ENCODE measurements at places on chromosomes 12 and 14.

GRCh38 chr12:1696800-1697199 lies 5.9 kb downstream of the ADIPOR2 start:
- no peak for DNase-seq

GRCh38 chr12:50055831-50056638 lies 1.4 kb upstream of the ASIC1 start:
- peak; percentile 40 for DNase-seq

DNA sequence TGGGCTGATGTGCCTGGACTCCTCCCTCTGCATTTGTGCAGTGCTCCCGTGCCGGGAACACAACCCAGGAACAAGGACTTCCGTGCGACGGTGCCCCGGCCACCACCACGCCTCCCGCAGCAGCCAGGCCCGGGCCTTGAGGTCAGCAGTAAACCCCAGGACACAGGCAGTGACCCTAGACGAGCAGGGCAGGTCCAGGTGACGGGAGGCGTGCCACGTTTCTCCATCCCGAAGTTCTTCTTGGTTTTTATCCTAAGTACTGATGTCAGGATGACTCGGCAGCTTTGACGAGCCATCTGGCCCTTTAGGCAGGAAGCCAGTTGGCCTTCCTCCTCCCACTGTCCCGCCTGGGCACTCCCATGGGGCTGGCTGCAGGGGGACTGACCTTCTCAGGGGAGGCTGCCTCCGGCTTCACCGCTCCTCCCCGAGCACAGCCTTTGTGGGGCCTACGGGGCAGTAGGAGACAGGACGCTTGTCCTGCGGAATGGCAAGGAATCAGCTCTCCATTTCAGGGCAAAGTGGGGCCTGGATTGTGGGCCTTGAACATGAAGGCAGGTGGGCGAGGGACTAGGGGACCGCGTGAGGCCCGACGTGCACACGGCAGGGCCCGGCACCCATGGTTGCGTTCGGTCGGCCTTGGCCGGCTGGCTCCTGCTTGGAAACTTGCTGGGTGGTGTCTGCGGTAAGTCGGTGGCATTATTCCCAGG lies 94.1 kb downstream of the FBXL14 start:
- DNase-seq = peak; percentile 37

- no peak for DNase-seq
Observed at GRCh38 chr12:106118-106591, 39.6 kb downstream of the IQSEC3 start.

- no peak for DNase-seq
Observed at GRCh38 chr12:11862798-11863197, 207.9 kb upstream of the BCL2L14 start.

DNA sequence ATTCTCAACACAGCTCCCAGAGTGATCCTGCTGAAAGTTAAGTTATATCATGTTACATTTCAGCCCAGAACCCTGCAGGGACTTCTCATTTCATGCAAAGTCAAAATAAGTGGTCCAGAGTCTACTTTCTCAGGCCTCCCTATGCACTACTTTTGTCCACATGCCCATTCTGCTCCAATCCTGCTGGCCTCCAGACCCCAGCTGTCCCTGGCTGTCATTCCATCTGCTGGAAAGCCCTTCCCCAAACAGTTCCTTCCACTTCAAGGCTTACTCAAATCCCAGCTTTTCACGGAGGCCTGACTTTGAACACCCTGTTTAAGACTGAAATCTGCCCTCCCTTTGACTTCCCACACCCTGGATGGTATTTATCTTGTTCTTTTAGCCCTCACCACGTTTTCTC lies 109.8 kb upstream of the DNM1L start:
- DNase-seq = no peak

GRCh38 chr12:25681580-25681979 lies 128.5 kb upstream of the LMNTD1 start:
- DNase-seq = no peak

- DNase-seq = no peak
Observed at GRCh38 chr14:35287431-35288013, 4.7 kb upstream of the PSMA6 start.

DNA sequence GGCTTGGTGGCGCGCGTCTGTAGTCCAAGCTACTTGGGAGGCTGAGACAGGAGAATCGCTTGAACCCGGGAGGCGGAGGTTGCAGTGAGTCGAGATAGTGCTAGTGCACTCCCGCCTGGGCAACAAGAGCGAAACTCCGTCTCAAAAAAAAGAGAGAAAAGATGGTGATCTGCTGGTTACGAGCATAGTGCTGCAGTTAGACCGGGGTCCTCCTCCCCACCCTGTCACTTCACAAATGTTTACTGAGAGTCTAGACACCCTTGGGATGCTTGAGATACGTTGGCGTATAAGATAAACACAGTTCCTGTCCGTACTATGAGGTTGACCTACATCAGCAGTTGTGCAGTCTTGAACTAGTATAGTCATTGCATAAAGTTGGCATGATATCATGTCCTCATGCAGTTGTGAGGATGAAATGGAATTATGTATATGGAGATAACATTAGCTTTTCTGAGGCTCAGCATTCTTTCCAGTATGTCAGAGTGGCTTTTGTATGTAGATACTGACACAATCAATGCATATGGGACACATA lies 787 bp downstream of the ACAD10 start:
- DNase-seq = no peak

- no peak for DNase-seq
Observed at GRCh38 chr12:95990136-95990535, 6.0 kb downstream of the HAL start.

DNA sequence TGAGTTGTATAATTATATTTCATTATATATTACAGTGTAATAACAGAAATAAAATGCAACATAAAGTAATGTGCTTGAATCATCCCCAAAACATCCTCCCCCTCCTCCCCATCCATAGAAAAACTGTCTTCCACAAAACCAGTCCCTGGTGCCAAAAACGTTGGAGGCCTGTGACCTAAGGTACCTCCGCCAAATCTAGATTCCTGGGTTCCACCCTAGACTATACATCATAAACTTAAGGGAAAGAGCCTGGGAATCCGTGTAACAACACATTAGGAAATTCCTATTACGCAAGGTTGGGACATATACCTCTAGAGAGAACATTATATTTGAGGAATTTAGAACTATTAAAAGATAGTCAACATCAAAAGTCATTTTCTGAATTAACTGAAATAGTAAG lies 38.0 kb downstream of the SPPL3 start:
- no peak for DNase-seq

DNA sequence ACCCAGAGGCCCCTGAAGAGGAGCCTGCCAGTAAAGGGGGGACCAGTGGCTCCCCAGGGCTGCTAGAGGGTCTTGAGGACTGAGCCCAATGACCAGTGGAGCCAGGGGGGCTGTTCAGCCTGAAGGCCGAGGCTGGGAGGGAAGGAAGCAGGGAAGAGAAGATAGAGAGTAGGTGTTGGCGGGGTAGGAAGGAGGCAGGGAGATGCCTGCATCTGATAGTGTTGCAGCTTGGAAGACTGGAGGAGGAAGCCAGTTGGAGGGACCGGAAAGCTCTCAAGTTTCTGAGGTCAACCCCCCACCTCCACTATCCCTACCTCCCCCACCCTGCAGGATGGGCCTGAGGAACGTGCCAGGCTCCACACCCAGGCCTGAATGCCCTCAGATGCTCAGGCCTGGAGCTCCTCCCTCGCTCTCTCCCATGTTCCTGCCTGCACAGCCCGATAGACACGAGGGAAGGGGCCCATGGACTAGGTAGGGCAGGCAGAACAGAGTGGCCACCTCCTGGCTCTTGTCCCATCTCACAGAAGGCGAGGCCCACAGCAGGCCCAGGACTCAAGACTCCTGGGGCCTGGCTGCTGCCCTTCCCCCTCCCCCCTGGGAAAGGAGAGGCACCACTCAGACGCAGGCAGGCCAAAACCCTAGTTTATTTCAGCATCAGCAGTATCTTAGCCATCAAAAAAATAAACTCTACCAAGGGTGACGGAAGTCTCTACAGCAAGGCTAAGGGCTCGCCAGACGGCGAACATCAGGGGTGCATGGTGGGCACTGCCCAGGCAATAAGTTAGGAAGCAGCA lies 3.4 kb downstream of the CKB start:
- no peak for DNase-seq

- no peak for DNase-seq
Observed at GRCh38 chr14:103488960-103489359, 33.7 kb downstream of the CKB start.

GRCh38 chr12:54857406-54857805 lies 3.1 kb downstream of the MUCL1 start:
- no peak for DNase-seq

- no peak for DNase-seq
Observed at GRCh38 chr14:63952053-63952932, 99.5 kb downstream of the SYNE2 start.

- peak; percentile 74 for DNase-seq
Observed at GRCh38 chr12:100337727-100338126, 19.1 kb upstream of the SLC17A8 start.

DNA sequence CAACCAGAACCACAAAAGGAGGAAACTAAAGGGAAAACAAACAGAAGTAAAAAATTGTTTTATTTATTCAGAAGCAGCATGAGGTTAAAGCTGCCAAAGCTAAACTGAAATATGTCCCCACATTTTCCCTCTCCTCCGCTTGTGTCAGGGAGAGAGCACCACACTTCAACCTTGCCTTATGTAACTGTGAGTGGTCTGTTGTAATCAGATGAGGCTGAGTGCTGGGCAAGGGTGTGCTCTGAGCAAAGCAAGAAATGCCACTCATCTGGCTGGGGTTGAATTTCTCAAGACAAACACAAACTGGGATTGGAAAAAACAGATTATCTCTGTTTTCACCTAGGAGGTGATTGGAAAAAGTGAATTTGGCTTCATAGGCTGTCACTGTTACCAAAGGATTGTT lies 12.2 kb downstream of the CAPZA3 start:
- no peak for DNase-seq

DNA sequence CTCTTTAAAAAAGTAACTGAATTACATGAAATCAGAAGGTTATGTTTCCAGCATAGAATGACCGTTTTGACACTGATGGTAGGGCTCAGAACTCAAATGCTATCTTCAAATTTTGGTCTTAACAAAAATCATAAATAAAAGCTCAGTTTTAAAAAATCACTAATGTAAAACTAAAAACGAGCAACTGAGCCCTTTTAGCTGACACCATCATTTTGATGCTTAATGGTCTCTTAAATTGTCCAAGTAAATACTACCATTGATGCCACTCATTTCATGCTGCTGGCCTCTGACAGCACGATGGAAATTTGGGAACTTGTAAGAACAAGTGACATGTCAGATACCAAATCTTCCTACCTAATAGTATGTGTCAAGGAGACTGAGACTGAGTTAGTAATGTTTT lies 205.0 kb downstream of the AKAP6 start:
- no peak for DNase-seq

DNA sequence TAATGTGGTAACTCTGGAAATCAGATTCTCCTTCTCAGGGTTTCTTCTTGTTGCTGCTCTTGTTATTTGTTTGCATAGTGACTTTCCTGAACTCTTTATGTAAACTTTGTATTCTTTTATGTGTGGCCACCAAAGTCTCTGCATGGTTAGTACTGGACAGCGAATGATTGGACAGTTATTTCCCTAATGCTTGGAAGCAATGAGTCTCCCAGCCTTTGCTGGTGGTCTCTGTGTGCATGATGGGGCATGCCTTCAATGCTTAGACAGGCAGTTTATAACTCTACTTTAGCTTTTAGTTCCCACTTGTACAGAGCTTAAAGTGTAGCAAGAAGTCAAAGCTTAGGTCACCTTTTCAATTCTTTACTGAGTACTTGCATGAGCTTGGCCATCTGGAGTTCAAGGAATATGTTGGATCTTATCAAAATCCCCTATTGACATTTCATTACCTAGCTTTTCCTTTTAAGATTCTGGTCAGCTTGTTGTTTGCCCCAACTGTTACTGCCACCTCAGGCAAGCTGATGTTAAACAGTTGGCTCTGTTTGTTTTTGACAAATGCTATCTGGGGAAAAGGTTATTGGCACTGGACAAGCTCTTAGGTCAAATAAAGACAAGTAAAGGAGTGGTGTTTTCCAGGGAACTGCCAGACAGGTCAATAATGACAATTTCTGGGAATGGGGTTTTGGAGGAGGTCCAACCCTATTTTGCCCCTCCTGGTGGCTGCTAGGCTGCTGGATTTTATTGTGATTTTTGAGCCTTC lies 12.3 kb downstream of the CCDC91 start:
- no peak for DNase-seq

- DNase-seq = no peak
Observed at GRCh38 chr12:132239796-132240668, 89.4 kb downstream of the GALNT9 start.

DNA sequence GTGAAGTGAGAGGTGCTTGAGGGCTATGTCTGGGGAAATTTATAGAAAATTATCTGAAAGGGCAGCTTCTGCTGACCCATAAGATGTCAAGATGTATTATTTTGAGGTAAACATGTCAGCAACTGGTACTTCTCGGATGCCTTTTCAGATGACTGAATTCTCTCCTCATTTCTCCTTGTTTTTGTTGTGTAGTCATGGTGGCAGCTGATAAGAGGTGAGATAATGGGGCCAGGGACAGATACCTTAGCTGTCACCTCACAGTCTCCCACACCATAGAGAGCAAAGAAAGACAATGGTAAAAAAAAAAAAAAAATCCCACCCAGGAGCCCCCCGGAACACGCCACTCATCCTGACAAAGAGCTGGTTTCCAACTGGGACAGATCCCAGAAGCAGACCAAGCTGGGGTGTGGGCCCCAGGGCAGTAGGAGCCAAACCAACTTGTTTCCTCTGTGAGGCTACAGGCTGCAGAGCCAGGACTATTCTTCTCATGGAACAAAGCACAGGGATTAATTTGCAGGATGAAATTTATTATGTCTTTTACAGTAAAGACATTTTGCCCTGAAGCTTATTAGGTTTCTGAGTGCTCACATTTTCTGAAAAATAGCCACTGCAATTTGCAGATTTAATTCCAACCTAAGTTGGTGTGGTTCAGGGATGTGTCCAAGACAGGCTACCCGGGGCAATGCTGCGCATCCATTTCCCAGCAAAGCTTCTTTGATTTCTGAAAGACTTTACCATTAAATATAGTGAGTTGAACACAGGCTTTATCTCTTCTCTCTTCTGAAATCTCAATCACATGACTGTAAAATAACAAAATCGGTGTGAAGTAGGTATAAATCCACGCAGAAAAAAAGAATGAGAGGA lies 52.2 kb downstream of the NDUFA12 start:
- no peak for DNase-seq

- no peak for DNase-seq
Observed at GRCh38 chr12:5254703-5255102, 177.2 kb upstream of the NTF3 start.

DNA sequence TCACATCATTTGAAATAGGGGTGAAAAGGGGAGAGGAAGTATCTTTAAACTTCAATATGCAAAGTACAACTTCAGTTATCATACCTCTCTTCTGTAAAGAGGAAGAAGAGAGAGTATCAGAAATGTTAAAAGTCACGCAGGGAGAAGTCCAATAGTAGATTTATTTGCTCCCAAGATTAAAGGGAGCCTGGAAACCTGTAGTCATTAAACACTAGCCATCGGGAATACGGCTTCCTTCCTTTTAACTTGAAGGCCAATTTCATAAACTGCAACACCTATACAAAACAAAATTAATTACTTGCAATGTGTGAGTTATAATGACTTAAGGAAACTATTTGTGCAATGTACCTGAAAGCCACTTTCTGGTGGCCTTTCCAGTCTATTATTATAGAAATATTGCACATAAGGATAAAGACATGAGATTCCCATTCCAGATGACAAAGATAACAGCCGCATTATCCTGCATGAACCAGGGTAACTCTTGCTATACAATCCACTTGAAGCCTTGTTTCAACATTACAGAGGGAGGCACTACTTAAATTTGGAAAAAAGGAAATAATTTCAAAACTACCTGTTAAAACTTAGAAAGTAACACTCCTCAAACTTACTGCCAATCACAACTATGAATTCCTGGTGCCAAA lies 4.6 kb downstream of the BTG1 start:
- no peak for DNase-seq

All from colonic mucosa (tissue), 4 donors.